Cardiac fibroblast (primary cell): ENCODE measurements at places on chromosomes 12 and 14.

- DNase-seq: no peak
These were observed 5.1 kb downstream of the E2F7 start for GRCh38 chr12:77060136-77060882.

GRCh38 chr14:89773151-89773550 is 181.4 kb downstream of the EFCAB11 start:
- no peak for DNase-seq

- DNase-seq: peak; percentile 50
These were observed 108.7 kb upstream of the CCND2 start for GRCh38 chr12:4164559-4165558.

- no peak for DNase-seq
These were observed 8.3 kb downstream of the ITPK1 start for GRCh38 chr14:93107453-93107852.

- DNase-seq: no peak
These were observed 54.1 kb downstream of the FBRSL1 start for GRCh38 chr12:132544080-132544397.

DNA sequence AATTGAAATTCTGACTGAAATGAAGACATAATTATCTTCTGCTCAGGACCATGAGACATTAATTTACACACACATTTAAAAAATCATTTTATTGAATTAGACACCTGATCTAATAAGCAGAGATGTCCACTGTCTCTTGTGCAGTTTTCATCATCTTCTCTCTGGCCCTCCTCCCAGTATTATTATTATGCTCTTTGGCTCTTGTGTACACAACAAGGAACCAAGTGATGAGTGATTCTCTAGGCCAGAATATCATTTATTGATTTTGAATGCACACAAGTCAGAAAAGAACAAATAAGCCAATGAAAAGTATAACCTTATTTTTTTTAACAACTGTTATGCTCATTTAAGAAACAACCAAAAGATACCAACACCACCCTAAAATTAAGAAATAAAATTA is 244.7 kb upstream of the KRR1 start:
- no peak for DNase-seq

DNA sequence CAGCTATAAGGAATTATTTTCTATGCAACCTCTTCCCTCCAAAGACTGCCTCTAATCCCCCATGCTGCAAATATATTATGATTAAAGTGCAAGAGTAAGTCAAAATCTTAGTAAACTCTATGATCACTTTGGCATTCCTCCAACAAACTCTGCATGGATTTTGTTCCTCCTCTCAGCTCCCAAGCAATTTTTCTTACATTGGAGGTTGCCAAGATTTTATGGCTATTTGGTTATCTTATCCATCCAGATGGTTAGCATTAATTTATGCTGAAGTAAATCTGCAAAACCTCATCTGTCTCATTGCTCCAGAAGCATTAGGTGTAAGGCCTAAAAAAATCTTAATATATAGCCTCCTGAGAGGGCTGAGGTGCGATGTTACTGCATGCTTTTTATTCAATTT is 228.1 kb downstream of the CHST11 start:
- DNase-seq: peak; percentile 83

DNA sequence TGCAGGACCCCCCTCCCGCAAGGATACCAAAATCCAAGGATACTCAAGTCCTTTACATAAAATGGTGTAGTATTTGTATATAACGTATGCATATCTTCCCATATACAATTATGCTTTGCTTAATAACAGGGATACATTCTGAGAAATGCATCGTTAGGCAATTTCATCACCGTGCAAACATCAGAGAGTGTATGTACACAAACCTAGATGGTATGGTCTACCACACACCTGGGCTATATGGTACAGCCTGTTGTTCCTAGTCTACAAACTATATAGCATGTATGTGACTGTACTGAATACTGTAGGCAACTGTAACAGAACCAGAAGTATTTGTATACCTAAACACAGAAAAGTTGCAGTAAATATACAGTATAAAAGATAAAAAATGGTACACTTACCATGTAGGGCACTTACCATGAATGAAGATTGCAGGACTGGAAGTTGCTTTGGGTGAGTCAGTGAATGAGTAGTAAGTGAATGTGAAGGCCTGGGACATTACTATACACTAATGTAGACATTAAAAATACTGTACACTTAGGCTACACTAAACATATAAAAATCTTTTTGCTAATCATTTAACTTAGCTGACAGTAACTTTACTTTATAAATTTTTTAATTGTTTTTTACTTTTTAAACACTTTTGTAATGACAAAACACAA is 141.1 kb downstream of the SLC41A2 start:
- DNase-seq: no peak

DNA sequence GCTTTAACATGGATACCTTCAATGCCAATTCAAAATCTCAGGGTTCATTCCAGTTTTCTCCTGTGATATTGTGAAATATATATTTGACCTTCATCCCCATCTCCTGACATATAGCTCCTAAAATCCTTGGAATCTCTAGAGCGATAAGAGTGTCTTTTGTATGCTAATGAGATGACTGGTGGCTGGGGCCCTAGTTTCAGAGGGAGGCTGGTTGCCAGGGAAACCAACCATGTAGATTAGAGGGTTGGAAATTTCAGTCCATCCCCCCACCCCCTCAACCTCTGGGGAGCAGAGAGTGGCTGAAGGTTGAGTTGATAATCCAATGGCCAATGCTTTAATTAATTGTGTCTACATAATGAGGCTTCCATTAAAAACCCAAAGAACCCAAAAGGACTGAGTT is 59.4 kb downstream of the SDR9C7 start:
- no peak for DNase-seq

- DNase-seq: no peak
These were observed 61.9 kb upstream of the PARP11 start for GRCh38 chr12:3935078-3935477.

- no peak for DNase-seq
These were observed 174.3 kb upstream of the CRY1 start for GRCh38 chr12:107267604-107268003.

DNA sequence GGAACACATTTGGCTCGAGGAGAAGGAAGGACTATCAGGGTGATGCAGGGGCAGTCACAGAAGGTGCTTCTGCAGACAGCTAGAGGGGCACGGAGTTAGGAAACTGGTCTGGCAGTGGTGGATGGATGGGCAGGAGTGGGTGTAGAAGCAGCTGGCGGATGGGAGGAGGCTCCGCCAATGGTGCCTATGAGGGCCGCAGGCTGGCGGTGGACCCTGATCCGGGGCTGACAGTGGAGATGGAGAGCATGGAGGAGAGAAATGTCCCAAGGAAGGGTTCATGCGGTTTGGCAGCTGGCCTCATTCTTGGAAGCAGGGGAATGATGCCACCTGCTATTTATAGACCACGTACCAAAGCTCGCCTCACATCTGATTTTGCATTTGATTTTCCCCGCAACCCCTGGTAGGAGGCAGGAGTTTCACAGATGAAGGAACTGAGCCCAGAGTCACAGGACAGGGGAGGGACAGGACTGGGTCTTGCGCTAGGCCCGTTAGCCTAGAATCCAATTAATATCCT is 237.1 kb downstream of the FOXN3 start:
- DNase-seq: no peak

- no peak for DNase-seq
These were observed 49.7 kb downstream of the LIN52 start for GRCh38 chr14:74134484-74134883.

GRCh38 chr12:118465706-118466105 is 89.4 kb downstream of the SUDS3 start:
- DNase-seq: no peak

GRCh38 chr14:30935445-30935844 is 61.1 kb downstream of the COCH start:
- no peak for DNase-seq

DNA sequence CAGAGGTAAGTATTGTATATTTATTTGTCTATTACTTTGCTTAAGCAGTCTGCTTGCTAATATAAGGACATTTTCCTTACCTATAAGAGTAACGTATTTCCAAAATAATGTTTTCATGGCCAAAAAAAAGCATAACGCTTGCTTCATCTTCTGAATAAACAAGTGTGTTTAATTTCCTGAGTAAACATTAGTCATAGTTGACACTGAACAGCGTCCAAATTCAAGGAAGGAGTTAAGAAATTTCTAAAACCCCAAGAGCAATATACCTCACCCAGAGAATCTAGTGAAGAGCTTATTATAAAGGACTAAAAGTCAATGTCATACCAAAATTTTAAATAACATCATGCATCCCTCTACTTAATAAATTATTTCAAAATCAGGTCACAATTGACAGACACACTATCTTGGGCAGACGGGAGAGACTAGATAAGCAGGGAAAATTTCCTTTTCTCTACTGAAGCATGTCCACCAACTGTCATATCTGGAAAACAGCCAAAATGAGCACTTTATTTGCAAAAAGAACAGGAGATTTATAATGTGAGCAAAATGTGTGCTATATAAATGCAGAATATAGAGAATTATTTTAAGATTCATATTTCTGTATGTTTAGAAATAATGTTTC is 25.1 kb downstream of the ANKS1B start:
- peak; percentile 57 for DNase-seq

DNA sequence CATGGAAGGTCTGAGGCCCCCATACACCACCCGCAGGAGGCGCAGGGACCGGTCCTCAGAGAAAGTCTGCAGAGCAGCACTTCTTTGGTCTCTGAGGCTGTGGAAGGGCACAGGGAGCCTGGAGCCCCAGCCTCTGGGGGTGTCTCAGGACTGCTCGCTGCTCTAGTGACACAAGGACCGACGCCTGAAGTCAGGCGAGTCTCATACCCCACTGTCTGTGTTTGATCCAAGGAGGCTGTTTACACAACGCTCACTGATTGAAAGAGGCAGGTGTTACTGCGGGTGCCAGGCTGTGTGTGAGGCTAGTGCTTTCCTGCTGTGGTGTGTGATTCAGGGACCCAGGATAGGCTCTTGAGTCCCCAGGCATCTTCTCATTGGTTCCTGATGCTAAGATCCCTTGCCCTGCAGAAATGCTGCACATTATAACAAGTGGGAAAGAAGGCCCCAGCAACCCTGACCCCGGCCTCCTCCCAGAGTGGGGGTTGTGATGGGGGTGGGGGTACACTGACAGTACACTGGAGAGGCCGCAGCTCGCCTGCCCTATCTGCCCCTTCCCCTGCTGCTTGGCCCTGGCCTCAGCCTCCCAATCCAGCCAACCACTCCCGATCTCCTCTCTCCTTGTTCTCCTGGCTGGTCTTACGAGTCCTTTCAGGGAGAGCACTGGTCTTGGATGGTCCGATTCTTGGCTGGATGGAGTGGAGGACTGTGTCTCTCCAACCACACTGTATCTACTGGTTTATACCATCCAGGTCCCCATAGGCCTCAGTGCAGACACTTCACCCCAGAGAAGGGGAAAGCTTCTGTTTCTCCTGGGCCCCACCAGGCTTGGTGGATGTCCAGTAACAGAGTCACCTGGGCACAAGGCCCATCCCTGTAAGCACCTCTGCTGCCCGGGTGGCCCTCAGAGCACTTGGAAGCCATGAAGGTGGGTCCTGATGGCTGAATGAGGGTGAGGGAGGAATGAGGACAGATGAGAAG is 6.6 kb downstream of the CACNA2D4 start:
- no peak for DNase-seq

DNA sequence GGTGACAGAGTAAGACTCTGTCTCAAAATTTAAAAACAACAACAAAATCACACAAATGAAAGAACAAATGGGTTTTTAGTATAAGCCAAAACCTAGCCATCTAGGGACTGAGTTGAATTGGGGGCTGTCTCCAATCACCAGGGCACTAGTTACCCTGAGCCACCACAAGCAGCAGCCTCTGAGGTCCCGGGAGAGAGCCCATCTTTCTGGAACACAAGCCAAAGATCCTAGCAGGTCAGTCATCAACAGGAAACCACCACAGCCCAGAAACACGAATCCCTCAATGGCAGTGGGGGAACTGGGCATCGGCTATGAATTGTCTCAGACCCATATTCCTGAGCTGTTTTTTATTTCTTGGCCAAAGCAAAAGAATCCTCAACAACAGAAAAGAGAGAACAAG is 75.3 kb downstream of the KDM2B start:
- peak; percentile 34 for DNase-seq

GRCh38 chr12:46915082-46915481 is 89.3 kb upstream of the SLC38A4 start:
- peak; percentile 79 for DNase-seq

- no peak for DNase-seq
These were observed 26.9 kb upstream of the PYGL start for GRCh38 chr14:50970886-50971781.

GRCh38 chr14:101876555-101876938 is 87.8 kb upstream of the DYNC1H1 start:
- peak; percentile 71 for DNase-seq

DNA sequence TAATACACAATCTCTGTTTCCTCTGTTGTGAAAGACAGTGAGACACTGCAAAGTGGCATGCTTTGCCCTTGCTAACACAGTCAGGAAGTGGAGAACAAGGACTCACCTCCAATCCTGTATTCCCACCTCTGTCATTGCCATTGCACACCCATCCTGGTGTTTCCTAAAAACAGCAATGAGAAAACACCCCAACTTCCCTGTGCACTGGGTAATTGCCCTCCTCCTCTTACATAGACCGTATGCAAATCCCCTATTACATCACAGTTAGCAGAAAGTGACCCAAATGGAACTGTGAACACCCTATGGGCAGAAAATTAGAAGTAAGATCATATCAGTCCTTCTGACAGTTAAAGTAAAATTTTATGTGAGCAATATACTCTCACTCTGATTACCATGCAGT is 355.5 kb downstream of the BCL11B start:
- DNase-seq: no peak

DNA sequence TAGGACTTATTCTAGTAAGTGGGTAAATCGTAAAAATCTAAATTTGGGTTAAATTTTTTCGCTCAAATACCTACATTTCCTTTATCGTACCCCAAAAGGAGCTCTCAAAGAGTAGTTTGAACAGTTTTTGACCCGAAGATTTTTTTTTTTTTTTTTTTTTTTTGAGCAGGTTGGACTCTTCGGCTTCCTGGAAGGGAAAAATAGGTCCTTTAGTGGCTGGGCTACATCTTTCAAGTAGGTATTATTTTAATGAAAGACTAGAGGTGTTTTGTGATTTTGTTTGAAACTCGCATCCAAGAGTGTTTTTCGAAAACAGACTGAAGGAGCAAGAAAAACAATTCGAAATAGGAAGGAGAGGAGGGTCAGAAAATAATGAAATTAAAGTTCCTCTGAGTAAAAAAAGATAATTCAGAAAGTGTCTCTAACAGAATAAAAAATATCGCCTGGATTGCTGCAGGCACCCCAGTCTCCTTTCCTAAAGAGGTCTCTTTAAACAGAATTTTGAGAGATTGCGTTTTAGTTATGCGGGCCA is 6.0 kb downstream of the CDKN1B start:
- no peak for DNase-seq

DNA sequence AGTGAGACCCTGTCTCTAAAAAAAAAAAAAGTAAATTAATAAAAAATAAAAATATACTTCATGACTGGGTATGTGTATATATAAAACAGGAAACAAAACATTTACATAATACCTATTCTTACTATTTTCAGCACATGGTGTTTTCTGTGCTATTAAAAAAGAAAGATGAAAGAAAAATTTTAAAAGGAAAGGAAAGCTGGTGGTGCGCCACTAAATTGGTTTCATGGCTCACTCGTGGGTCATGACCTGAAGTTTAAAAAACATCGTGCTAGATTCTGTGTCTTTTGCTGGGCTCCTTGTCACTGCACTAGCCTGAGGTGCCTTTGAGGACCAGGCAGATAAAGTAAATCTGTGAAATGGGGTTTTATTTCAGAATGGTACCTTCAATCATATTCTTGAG is 69.8 kb downstream of the IFT43 start:
- DNase-seq: no peak
